ENCODE measurements at places on chromosomes 2 and 18.

DNA sequence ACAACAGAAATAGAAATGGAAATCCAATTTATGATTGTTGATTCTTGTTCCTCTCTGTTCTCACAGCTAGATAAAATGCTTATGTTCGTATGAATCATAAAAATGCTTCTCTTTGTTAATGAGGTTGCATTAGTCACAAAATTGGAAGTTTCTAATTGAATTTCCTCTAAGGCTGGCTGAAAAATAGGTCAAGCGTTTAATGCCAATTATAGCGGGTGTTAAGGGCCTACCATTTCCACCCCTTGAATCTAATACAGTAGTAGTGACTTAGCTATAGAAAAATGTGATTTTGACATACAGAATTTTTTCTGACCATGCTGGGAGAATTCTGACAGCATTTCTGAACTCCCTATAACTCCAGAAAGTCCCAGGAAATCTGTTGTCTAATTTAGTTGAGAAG lies 107.1 kb downstream of the TTN start:
- DNase-seq, result no peak

GRCh38 chr2:46306330-46306751 lies 9.1 kb downstream of the EPAS1 start:
- DNase-seq, result peak; percentile 81

DNA sequence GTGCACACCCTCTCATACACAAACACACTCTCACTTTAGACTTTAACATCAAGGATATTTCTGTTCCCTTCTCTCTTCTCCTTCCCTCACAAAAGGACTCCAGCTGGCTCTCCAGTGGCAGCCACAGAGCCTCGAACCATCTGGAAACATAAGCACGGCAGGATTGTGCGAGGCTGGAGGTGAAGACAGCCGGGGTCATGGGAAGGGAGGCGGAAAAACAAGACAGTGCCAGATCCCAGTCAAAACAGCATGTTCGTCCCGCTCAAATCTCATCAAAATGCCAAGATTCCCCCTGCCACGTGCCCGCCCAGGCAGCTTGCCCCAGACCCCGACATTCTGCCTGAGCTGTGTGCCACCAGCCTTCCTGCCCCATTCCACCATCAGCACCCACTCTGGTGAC lies 180.3 kb downstream of the ZBTB7C start:
- DNase-seq, result no peak

- no peak for DNase-seq
These were observed 142.2 kb downstream of the UBE2E3 start for GRCh38 chr2:181122601-181123000.

- no peak for DNase-seq
These were observed 44.6 kb downstream of the ATIC start for GRCh38 chr2:215356334-215356947.

DNA sequence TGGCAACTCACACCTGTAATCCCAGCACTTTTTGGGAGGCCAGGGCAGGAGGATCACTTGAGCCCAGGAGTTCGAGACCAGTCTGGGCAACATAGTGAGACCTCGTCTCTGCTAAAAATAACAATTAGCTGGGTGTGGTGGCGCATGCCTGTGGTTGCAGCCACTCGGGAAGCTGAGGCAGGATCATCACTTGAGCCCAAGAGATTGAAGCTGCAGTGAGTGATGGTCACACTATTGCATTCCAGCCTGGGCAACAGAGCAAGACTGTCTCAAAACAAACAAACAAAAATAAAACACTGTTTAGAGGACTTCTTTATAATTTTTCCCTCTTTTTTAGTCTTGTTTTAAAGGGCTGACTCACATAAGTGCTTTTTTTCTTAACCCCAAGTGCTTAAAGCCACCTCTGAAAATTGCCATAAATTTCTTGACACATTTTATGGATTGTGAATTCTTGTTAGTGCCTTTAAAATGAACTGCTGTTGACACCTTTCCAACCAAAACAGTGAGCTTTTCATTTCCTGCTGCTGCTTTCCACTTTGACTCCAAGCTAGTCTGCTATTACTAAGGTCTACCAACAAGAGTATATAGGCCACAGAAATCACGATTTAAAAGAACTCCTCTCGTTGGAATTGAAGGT lies 41.7 kb downstream of the CYP20A1 start:
- DNase-seq, result no peak

Data from NCI-H1417 treated with DMSO at 0.1 percent for 48 hours (cell line).